Esophagus squamous epithelium (tissue), 5 donors: ENCODE measurements at places on chromosomes 5 and 9.

DNA sequence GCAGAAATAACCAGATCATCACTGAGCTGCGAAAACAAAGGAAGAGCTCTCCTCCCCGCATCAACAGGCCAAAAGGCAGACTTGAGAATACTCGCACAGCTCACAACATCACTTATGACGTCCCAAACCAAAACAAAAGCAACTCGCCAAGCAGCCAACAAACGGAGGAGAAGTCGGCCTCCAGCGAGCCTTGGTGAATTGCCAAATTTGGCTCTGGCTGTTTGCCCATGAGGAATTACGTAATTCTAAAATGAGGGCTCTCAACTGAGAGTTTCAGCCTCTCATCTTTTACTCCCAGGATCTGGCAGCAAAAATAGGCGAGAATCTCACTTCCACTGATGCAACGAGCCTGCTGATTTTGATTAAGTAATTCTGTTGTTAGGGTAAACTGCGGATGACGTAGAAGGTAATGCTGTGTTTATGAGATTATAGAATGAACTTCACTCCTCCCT is 51.7 kb upstream of the SEMA6A start:
- DNase-seq = no peak

DNA sequence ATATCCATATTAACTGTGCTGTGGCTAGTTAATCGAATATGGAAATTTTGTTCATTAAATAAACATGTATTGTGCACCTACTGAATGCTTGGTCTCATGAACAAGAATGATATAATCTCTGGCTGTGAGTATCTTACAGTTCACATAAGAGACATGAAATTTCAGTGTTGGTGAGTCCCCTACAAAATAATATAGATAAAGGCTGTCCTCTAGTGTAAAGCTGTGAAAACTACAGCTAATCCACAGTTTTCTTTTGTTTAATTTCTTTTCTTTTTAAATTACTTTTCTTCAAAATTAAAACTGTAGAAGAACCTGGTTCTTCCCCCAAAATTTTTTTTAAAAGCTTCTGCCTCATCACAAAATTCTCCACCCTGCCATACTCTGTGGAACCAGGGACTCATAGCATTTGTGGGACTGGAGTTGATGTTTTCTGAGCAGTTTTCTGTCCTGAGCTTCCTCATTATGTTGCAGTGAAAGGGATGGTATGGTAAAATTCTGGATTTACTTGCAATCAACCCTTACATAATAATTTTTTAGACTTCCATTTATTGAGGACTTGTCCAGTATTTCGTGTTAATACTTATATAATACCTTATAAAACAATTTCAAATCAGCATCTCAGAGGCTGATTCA is 135.0 kb downstream of the STK32A start:
- no peak for DNase-seq

GRCh38 chr9:73168298-73168934 is 16.8 kb downstream of the ANXA1 start:
- no peak for DNase-seq

- no peak for DNase-seq
Observed at GRCh38 chr5:82748688-82749460, 328.3 kb downstream of the TMEM167A start.

- DNase-seq = no peak
Observed at GRCh38 chr5:14185326-14186058, 42.4 kb downstream of the TRIO start.

DNA sequence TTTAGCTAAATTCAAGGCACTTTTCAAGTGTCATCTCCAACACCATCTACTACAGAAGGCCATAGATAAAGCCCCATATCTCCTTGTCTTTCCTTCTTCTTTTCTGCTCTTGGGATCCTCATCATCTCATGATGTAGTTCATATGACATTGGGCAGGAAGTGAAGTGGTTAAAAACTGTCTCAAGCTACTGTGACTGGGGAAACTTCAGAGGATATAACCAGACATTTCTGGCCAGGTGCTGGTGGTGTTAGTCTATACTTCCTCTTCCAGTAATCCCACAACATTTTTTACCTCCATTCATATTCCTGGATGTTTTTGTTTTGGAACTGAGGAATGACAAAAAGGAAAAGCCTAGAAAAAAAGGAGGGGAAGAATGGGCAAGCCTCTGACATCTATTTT is 188.7 kb downstream of the LURAP1L start:
- DNase-seq = no peak

GRCh38 chr5:173869316-173869715 is 18.8 kb upstream of the CPEB4 start:
- DNase-seq = no peak

DNA sequence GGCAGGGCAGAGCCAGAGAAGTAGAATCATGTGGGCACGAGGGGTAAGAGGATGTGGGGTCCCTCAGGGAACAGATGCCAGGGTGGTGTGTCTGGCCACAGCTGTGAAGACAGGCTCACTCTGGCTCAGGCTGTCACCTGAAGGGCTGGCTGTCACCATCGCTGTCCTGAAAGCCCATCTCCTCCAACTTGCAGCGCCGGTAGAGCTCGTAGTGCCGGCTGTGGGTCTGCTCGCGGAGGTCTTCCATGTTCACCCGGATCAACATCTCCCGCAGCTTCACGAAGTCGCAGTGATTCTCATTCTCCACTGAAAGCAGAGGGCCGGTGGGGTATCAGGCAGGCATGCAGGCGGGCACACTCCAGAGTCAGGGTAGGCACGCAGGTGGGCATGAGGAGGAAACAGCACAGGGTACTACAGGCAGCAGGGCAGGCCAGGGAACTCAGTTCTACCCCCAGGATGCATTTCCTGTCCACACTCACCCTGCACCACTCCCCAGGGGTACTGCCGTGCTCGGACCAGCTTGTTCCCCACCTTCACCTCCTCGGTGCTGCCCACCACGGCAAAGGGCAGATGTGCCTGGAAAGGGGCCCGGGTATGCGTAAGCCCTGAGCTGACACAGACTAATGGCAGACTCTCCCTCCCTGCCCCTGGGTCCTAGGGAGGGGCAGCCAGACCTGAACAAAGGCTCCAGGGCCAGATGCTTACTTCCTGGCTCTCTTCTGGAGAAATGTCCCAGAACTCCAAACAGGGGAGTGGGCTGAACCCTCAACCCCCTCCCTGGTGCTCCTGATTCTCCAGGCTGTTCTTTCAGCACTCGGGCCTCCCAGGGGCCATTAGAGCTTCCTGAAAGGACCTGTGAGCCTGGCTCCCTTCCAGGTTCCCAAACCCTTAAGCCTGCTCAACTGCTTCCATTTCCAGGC is 14.4 kb downstream of the CCNI2 start:
- DNase-seq = no peak

- no peak for DNase-seq
Observed at GRCh38 chr5:147628058-147628895, 118.4 kb upstream of the DPYSL3 start.

DNA sequence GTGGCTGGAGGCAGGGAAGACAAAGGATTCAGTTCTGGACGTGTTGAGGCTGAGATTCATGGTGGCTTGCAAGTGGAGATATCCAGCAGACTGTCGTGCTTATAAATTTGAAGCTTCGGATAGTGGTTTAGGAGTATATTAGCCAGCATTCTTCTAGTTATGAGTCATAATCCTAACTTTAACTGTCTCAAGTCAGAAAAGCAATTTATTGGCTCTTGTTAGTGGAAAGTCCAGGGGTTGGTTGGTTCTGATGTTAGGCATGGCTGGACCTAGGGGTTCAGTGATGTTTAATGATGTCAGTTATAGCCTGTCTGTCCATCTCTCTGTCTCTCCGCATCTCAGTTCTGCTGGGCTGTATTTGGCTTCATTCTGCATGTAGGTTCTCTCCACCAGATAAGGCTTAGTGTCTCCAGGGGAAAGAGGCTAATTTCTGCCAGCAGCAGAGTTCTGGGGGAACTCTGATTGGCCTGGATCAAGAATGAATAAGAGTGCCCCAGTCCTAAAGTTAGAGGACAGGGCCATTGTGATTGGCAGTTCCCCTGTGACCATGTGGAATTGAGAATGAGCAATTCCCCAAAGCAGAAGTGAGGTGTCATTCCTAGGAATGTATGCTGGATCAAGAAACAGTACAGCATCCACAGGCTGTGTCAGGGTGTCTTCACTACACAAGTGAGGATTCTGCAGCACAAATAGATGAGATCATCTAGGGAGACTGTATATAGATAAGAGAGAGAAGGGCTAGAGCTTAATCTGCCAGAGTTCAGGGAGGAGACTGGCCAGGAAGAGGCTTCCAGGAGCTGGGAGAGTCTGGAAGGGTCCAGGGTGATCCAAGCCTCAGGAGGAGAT is 72.9 kb upstream of the SHB start:
- no peak for DNase-seq

DNA sequence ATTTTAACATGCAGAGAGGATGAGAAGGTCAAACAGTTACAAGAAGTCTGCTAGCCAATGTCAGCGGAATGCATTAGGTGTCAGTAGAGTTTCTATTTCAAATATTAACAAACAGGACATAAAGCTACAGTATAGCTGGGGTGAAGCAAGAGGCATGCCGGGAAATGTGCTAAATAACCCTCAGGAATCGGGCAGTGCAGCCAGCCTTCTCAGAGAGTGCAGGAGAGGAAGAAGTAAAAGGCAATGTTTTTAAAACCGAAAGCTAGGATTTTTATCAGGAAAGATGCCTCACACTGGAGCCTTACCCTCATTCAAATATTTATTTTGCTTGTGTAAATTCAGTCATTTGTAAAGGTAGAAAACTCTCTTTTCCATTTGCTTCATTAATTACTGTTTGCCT is 59.1 kb upstream of the SH3GL2 start:
- no peak for DNase-seq

GRCh38 chr5:149309354-149309753 is 35.9 kb upstream of the GRPEL2 start:
- DNase-seq = no peak

- DNase-seq = no peak
Observed at GRCh38 chr9:93211654-93212001, 27.7 kb downstream of the WNK2 start.

- DNase-seq = no peak
Observed at GRCh38 chr9:37575511-37575914, 667 bp downstream of the FBXO10 start.

DNA sequence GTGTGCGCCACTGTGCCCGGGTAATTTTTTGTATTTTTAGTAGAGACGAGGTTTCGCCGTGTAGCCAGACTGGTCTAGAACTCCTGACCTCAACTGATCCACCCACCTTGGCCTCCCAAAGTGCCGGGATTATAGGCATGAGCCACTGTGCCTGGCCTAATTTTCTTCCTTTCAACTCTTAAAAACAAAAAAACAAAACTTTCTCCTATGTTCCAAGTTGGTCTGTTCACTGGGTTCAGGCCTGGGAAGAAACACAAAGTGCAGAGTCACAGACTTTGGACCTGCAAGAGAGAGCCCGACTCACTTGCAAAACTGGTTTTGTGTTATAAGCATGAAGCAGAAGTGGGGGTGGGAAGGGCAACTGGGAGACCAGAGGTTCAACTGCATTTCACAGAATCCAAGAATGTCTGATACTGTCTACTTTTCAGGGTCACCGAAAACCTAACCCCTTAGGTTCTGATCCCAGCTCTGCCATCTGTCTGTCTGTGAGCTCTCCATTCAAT is 5.2 kb upstream of the HDHD3 start:
- DNase-seq = no peak

GRCh38 chr9:132077881-132078698 is 1.6 kb downstream of the MED27 start:
- no peak for DNase-seq

DNA sequence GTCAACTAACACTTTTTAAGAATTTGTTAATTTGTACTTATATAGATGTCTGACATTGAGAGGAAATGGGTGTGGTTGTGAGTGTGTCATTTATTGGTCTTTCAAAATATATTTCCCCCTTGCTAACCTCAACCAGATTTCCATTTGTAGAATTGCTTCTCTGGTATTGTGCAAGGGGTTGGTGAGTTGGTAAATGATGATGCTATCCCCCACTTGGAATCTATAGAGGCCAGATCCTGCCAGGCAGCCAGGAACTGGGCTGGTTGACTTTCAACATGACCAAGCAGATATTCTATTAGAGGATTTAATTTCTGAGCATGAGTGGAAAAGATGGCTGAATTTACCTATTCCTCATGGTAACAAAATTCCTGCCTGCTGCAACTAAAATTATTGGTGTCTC is 306.6 kb upstream of the KIF2A start:
- no peak for DNase-seq

- DNase-seq = no peak
Observed at GRCh38 chr9:34490360-34490759, 31.8 kb downstream of the DNAI1 start.

- no peak for DNase-seq
Observed at GRCh38 chr5:87069974-87070608, 197.6 kb upstream of the RASA1 start.

- DNase-seq = no peak
Observed at GRCh38 chr9:33850677-33851076, 33.7 kb downstream of the UBE2R2 start.

- DNase-seq = no peak
Observed at GRCh38 chr5:153792305-153792704, 246.4 kb downstream of the FAM114A2 start.

- no peak for DNase-seq
Observed at GRCh38 chr5:169702693-169703481, 65.8 kb downstream of the DOCK2 start.

- no peak for DNase-seq
Observed at GRCh38 chr9:88221105-88221504, 82.8 kb upstream of the SPATA31C2 start.

DNA sequence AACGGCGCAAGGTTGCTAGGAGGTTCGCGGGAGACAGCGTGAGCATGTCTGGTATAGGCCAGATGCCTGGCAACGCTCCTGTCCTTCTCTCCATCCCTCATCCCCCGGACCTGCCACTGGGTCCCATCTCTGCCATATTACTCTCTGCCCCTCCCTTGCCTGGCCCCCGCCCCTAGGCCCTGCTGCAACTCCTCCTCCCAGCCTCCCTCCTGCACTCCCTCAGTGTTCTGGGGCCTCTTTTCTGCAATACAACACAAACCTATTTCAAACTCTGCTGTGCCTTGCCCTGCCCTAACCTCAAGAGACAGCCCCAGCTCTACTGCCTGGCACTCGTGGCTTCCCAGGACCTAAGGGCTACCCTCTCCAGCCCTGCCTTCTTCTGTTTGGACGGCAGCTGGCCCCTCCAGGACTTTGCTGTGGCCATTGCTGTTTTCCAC is 8.9 kb upstream of the DBN1 start:
- DNase-seq = no peak

DNA sequence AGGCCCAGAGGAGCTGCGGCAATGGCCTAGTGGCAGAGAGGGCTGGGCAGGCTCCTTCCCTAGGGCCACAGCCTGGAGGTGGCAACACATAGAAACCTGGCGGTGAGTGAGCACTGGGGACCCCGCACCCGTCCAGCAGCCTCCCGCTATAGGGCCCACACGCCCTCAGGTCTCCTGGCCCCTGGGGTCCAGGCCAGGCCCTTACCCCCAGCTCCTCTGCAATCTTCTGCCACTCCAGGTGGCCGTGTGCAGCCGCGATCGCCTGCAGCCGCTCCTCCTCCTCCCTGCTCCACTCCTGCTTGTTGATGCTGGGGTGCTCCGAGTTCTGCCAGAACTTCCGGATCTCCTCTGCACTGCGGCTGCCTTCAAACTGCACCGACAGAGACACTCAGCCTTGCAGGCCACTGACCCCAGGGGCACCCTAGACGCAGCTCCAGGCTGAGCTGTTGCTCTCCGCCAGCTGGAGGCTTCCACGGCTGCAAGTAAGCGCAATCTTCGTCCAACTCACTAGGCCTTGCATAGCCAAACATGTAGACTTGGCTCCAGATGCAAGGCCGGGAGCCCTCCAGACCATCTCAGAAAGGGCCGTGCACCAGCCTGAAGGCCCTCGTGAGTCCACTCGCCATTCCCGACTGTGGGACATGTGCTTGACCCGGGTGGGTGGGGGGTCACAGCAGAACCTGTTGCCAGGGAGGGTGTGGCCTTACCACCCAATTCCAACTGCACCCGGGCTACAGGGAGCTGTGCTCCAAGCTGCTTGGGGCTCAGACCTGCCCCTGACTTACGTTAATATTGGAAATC is 8.0 kb downstream of the SNAPC4 start:
- no peak for DNase-seq

GRCh38 chr9:89623925-89624420 is 19.2 kb downstream of the GADD45G start:
- no peak for DNase-seq
